ENCODE measurements at places on chromosomes 7 and 10.

DNA sequence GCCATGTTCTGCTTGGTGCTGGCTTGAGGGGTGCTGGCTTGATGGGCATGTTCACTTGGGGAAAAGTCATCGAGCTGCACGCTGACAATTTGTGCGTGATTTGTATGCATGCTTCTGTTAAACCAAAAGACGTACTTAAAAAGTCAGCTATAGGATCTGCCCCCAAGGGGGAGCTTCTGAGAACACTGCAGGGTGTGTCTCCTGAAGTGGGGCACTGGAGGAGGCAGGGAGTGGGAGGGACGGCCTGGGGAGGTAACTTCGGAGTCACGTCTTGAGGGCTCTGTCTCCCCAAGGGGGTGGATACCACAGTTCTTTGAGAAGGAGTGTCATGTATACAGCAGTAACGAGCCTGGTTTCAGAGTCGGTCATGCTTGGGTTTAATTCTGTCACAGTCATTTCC, 406.5 kb downstream of the PLXNA4 start:
- no peak for DNase-seq

DNA sequence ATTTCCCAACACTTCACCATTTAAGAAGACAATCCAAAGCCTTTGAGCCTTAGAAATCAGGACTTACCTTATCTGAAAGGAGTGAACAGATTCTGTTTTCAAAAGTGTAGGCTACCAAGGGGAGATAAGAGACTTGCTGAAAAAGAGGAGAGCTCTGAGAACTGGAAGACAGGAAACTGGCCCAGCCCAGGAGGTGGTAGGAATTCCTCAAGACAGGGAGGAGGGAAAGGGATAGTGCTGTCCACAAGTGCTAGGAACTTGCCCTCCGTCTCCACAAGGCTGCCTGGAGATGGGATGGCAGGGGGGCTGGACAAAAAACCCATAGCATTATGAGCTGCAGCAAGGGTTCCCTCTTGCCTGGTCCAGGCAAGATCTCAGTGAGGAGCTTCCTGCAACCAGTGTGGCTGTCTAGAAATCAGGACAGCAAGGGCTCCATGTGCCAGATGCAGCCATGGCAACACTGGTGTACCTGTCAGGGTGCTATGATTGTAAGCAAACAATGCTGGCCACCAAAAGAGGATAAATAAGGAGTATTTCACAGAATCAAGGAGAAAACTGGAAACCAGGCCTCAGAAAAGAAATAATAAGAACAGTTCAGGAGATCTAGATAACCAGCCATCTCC, 22.7 kb upstream of the FRMD4A start:
- no peak for DNase-seq

- DNase-seq: no peak
Observed at GRCh38 chr10:3179174-3179573, 6.6 kb upstream of the PITRM1 start.

GRCh38 chr10:87534173-87534858, 29.6 kb downstream of the MINPP1 start:
- DNase-seq: no peak

- no peak for DNase-seq
Observed at GRCh38 chr7:43735403-43735801, 6.1 kb upstream of the COA1 start.

All from adrenal gland (tissue), 19 donors.